Central memory CD4-positive, alpha-beta T cell (primary cell): ENCODE measurements at places on chromosomes 1 and 21.

DNA sequence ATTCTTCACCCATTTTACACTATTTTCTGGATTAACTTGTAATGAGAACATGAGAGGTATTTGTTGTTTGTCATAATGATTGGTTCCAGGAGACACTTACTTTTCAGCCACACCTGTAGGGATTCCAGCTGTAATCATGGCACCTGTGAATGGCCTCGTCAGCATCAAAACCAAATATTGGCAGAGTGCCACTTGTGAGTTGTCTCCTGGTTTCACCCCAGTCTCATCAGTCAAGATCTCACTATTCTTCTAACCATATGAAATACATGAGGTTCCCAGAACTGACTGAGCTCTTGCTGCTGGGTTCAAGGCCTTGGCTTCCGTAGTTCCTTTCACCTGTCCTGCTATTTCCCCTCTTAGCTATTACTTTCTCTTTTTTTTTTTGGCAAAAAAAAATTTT, 246.6 kb upstream of the ADGRL2 start:
- no peak for DNase-seq

DNA sequence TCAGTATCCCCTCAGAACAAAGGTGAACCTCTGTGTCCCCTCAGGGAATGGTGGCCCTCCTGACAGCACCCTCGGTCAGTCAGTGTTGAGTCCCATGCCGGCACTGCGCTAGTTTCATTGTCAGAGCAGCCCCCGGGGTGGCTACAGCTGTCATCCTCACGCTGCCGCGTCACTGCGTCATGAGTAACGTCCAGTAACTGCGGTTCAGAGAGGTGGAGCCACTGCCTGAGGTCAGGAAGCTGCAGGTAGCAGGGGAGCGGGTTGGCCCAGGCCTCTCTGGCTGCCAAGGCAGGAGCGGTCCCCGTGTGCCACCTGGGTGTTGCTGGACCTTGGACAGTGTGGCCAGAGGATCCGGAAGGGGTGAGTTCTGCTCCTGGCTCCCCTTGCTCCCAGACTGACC, 20.2 kb upstream of the WNT4 start:
- DNase-seq = no peak

DNA sequence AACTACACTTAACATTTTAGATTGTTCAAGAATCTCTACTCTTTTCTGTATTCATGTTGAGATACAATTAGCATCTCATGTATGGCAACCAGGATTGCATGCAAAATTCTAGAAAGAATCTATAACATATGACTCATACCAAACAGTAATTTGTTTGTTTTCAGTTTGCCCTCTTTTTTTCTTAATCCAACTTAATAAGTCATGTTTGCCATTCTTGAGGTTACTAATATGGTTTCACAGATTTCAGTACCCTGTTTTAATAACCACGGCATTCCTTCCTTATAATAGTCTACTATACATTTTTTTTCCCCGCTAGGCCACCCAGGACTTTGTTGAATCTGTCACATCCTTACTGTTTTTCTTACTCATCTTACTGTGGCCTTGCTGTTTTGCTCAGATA, 140.8 kb downstream of the FMN2 start:
- no peak for DNase-seq

- DNase-seq = no peak
These were observed 185.0 kb downstream of the MATN1 start for GRCh38 chr1:30538226-30538992.

DNA sequence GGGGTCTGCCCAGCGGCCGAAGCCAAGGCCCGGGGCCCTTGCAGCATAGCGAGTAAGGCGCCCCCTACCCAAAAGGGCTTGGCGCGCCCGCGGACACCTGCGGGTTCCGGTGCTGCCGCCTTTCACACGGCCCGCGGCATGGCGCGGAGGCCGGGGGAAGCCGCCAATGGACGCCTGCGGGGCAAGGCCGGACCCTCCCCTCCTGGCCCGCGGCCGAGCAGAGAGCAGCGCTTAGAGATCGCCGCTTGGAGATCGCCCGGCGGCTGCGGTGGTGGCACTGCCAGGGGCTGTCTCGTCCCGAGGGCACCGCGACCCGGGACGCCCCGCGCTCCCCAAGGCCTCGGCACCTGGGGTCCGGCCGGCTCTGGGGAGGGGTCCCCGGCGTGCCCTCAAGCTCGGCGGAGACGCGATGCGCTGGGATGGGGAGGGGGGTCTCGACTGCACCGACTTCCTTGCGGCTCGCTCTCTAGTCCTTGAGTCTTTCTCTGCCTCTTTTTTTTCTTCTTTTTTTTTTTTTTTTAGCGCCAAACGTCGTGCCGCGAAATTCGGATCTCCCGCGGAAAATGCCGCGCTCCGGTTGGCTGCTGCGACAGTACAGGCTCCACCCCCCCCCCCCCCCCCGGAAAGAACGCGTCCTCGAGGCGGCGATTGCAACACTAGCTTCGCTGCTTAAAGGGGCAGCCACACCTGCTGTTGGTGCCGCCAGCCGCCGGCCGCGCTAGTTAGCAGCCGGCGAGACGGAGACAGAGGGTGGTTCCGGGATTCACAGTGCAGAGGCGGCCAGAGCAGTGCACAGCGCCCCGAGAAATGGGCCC, at the start of gene E2F2:
TSS of gene E2F2 (minus strand) at position 487 of the 815 bp plus-strand sequence. CDS start at position 47, 440 bp downstream.
- DNase-seq = peak; percentile 79

DNA sequence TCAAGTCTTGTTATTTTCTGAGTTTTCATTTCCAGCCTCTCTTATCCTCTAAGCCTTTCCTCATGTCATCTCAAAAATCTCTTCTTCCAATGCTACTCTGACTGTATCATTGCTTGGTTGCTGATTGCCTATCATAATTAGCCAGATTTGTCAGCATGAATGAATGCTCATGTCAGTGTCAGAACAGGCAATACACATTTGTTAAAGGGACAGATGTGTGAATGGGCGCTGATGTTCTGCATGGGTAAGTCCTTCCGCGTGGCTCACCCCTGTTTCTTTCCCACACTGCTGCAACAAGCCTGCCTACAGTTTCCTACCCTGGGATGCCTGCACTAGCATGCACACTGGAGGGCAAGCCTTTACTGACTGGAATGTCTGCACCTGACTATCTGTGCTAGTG, 100.6 kb downstream of the RHOU start:
- no peak for DNase-seq

- DNase-seq = no peak
These were observed 9.3 kb upstream of the SRARP start for GRCh38 chr1:15994590-15995351.

DNA sequence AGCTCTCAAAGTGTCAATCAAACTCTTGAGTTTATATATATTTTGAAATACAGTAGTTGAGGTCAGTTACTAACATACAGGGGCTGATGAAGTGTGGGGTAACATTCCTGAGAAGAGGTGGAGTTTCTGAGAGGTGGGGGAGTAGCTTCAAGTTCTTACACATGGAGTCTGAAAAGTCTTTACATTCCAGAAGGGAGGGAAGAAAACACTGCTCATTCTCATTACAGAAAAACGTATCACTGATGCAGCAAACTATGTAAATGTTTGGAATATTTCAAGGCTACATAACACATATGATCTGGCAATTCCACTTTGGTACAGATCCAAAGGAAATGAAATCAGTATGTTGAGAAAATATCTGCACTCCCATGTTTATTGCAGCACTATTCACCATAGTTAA, 1065.8 kb upstream of the B3GALT2 start:
- no peak for DNase-seq

DNA sequence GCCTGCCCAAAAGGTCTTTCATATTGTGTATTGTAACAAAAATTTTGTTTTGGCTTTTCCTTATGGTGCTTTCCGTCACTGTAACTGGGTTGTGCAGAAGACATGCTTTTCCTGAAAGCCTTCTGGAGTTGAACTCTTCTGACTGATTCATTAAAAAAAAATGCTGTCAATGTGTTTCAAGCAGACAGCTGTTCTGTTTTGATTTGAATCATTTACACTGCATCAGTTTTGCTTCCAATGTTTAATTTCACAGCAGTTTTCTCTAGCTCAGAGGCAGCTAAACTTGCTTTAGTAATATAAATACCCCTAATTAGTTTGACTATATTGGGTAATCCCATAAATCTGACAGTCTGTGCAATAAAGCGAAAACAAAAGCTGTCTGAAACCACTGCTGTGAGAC, 7.9 kb downstream of the UTP11 start:
- DNase-seq = no peak

- DNase-seq = no peak
These were observed 179.1 kb downstream of the PSMG1 start for GRCh38 chr21:39003982-39004633.

DNA sequence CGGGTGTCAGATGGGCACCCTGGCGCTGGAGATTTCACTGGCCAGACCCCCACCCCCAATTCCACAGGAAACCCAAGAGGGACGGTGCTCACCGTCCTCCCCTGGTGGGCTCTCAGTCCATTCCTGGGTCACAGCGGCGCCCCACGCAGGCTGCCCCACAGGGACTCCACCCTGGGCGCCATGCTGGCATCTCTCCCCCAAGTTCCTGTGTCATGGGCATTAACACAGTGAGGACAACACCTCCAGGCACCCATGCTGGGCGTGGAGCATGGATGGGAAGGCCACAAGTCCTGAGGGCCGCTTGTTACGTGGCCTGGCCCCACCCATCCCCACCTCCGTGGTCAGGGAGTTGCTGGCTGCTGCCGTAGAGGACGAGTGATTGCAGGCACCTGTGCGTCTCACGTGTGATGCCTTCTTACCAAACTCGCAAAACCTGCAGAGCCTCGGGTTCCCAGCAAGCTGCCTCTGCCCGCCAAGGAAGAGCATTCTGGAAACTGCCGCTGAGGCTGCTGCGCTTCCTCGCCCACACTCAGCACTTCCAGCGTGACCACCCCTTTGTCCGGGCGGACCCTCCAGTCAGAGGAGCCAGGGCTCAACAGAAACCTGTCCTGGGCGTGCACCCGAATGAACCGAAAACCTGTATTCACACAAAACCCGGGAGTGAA, 60.3 kb downstream of the SLX9 start:
- DNase-seq = no peak

- DNase-seq = no peak
These were observed 5.9 kb downstream of the NID1 start for GRCh38 chr1:236059011-236059410.

GRCh38 chr1:220803401-220804201, 16.9 kb downstream of the MTARC1 start:
- no peak for DNase-seq

DNA sequence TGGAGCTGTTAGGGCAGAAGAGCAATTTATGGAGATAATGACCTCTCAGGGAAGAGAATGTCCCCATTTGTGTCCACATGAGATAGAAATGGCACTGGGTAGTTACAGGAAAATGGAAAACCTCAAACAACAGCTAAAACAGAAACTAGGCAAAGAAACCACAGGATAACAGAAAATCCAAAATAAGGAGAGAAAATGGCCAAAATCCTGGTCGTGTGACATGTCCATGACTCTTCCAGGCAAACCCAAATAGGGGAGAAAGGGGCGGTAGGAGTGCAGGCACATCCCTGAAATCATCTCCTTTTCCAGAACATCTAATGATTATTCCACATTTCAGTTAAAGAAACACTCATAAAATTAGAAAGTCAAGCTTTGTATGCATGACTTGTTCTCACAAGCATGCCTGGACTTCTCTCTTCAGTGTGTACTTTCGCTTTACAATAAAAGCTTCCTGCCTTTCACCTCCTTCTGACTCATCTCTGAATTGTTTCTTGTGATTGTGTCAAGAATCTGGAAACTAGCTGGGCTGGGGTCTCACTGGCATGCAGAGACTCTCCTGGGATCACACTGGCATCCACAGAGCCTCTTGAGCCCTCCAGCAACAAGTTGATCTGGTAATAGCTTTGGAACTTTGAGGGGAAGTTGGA, 171.4 kb upstream of the ZP4 start:
- no peak for DNase-seq

DNA sequence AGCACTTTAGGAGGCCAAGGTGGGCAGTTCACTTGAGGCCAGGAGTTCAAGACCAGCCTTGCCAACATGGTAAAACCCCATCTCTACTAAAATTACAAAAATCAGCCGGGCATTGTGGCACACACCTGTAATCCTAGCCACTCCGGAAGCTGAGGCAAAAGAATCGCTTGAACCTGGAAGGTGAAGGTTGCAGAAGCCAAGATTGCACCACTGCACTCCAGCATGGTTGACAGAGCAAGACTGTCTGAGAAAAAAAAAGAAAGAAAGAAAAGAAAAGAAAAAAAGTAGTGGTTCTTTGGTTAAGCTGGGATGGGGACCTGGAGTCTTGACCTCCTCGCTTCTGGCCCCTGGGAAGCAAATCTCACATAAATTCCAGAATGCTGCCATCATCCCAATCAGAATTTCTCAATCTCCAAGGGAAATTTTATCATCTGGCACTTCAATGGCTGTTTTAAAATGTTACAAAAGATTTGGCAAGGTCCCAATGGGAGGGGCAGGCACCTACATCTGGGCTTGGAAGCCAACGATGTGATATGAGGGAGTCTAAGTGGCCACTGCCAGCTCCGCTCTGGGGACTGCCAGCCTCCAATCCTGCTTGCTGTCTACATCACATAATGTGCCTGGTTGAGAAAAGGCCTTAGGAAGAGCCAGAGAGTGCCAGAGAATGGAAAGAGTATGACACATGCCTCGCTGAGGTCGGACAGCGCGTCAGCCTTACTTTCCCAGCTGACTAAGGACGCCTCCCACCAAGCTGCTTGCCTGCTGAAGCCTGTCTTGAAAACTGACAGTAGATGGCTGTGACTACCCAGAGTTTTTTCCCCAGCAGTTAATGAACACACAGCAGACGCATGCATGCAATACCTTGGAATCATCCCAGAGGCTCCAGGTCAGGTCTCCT, 42.1 kb upstream of the SRP9 start:
- no peak for DNase-seq

DNA sequence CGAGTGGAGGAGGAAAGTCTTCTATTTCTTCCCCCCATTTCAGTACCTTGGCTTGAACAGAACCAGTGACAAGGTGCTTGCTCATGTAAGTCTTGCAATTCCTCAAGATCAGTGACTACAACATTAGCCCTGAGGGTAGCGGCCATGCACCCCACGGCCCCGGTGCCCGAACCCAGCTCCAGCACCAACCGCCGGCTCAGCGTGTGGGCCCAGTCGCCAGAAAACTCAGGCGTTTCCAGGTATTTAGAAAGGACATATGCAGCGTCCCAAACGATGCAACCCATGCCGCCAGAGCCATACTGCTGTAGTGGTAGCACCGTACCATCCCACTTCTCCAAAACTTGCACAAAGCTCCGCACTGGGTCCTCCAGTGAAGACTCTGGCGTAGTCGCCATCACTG, 11.2 kb upstream of the MANEAL start:
- DNase-seq = no peak

DNA sequence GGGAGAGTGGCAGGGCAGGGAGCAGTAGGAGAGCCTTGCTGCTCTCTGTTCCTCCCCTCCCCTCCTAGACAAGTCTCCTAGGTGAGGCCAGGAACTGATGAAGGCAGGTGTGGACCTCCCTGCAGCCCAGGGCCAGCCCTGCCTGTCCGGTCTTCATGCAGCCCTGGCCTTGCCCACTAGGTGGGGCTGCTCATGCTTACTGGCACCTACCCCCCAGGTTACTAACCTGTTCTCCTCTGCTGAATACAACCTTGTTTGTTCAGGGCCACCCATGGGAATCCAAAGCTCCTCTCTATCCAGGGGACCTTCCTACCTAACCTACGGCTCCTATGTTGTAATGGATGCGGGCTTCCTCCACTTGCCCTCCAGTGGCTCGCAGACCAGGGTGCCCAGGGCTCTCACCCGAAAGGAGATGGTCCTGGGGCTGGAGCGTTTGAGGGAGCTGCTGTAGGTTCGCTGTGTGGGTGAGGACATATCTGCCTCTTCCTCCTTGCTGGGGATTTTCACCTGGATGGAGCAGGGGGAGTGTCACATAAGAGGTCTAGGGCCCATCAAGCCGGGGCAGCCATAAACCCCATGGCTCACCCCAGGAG, 7.9 kb upstream of the TNNT2 start:
- DNase-seq = no peak

- DNase-seq = no peak
These were observed 109.1 kb downstream of the HHAT start for GRCh38 chr1:210437781-210438180.
